ENCODE measurements at places on chromosomes 1 and 21.

GRCh38 chr1:62433861-62434617 lies 2.8 kb upstream of the USP1 start:
- DNase-seq, result peak; percentile 13

DNA sequence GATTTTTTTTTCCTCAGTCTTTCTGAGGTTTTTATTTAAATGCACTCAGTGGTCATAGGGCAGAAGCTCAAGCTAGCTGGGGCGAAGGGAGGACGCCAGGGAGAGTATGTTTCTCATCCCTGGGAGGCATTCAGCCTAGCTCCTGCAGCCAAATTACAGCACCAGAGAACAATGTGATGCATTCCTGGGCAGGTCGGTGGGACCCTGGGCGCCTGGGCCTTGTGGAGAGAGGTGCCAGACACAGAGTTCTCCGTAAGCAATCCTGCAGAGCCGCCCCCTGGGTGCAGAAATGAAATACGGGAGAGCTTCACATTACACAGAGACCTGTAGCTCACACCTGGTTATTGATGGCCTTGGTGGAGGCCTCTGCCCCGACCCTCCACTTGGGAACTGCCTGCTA lies 15.5 kb downstream of the WNT2B start:
- DNase-seq, result no peak

GRCh38 chr1:244265507-244265906 lies 186.2 kb downstream of the ADSS2 start:
- no peak for DNase-seq

DNA sequence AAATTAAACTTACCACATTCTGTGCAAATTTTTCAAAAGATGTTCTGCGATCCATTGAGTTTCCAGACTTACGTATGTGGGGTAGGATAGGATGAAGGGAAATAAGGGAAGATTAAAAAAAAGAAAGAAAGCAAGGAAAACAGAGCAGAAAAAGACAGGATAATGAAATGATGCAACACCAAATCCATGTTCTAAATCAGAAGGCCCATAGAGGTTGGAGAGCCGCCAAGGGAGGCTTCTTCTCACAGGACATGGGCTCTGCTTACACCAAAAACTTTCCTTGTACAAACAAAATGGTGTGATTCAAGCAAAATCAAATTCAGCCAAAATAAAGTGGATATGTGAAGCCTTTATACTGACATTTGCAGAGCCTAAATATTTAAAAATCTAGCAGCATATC lies 189.5 kb upstream of the GREM2 start:
- DNase-seq, result no peak

GRCh38 chr1:90273241-90273774 lies 278.4 kb downstream of the ZNF326 start:
- DNase-seq, result no peak

DNA sequence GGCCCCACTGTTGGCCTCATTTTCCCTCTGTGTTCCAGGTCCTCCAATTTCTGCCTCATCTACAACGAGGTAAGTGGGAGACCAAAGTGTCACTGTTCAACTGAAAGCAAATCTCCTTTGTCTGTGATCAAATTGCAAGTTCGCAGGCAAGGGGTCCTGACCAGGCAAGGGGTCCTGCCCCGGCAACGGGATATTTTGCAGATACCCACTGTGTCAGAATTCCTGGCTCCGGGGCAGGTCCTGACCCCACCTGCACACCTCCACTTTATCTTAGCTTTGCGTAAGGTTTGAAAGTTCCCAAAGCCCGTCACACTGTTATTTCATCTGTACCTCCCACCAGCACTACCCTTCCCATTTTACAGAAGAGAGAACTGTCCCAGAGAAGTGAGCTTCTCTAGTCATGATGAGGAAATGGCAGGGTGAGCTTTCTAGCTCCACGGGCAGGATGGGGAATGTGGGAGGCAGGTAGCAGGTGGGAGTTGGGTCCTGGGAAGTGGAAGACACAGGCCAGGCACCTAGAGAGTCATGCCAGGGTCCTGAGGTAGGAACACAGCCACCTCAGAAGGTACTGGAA lies 32.0 kb upstream of the CSF1 start:
- DNase-seq, result no peak

GRCh38 chr21:30104241-30104640 lies 62.4 kb downstream of the CLDN17 start:
- DNase-seq, result no peak

DNA sequence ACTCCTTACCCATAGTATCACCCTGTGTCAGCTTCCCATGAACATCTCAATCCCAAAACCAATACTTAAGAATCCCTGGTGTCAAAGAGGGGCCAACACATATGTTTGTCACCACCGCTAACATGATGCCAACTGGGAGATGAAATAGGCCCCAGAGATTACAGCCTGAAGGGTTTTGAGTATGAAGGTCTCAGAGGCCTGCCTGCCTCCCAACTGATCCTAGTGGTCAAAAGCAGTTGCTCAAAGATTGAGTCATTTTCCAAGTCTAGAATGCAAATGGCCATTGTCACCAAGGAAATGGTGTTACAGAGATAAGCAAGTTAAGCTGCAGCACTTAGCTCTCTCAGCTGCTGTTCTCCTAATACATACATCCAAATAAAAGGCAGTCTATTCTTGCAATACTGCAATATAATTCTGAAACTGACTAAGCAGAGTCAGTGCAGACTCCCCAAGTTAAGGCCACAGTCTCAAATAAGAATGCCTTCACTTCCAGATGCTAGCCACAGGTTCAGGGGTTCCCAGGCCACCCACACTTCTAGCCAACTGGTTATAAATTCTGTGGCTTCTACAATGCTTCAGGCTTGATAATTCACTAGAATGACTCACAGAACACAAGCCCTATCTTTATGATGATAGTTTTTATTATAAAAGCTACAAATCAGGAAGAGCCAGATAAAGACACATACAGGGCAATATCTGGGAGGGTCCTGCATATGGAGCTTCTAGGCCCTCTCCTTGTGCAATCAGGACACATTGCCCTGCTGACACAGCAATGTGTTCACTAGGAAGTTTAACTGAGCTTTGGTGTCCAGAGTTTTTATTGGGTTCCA lies 18.7 kb downstream of the DUSP10 start:
- peak; percentile 41 for DNase-seq

DNA sequence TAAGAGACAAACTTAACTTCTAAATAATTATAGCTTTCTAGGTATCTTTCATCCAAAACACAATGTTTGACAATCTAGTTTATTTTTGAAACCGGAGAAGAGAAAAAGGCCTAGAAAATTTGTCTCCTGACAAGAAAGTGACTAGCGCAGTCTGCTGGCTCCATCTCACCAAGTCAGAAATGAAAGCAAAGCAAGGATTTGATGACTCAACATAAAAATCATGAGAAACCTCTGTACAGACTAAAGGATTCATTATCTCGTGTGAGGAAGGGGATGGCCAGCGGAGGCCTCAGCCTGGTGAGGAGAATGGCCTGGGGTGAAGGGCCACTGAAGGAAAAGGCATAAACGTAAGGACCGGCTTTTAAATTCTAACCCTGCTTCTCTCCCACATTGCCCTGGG lies 20.0 kb upstream of the TSNAX start:
- no peak for DNase-seq

- no peak for DNase-seq
Measured at GRCh38 chr1:159560599-159560998, 24.8 kb upstream of the OR10J5 start.

DNA sequence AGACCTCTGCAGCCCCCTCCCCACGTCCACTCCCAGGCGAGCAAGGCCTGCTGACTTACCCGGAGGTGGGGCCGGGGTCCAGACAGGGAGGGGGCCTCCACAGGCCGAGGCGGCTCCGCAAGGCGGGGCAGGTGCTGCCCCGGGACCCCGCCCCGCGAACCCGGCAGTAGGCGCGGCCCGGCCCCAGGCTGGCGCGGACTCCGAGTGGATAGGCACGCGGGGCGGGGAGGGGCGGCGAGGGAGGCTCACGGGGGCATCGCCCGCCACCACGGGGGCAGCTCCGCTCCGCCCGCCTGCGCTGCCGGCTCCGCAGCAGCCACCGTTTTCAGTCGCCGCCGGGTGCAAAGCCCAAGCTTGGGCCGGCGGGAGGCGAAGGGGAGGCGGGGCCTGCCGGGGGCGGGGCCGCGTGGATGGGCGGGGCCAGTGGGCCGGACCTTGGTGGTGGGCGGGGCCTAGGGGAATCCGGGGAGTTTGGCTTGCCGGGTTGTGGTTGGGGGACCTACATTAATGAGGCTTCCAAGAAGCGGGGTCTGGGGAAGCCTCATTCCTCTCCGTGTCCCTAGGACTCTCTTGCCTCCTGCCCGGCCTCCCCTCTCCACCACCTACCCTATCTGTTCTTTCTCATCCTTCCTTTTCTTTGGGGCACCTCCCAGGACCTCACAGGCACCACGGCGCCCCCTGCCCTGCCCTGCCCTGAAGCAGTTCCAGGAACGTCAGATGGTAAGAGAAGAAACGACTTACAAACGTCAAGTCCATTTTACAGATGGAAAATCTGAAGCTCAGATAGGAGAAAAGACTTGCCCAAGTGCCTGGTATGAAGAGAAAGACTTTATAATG lies at the start of gene RIMS3:
Gene RIMS3 (minus strand): TSS at position 348 of the 837 bp plus-strand sequence. CDS start 23,757 bp downstream, outside the sequence.
- DNase-seq, result peak; percentile 81

- no peak for DNase-seq
Measured at GRCh38 chr1:192227330-192227729, 69.1 kb downstream of the RGS18 start.

DNA sequence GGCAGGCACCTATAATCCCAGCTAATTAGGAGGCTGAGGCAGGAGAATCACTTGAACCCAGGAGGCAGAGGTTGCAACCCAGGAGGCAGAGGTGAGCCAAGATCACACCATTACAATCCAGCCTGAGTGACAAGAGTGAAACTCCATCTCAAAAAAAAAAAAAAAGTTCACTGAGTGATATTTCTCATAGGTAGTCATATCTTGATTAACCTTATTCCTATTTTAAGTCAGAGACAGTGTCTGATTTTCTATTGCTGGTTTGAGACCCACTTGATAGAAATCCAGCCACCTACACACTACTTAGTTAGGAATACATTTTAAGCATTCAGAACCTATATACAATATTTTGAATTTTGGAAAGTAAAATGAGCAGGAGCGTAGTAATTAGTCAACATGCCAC lies 357.4 kb upstream of the ADGRL2 start:
- DNase-seq, result peak; percentile 29

DNA sequence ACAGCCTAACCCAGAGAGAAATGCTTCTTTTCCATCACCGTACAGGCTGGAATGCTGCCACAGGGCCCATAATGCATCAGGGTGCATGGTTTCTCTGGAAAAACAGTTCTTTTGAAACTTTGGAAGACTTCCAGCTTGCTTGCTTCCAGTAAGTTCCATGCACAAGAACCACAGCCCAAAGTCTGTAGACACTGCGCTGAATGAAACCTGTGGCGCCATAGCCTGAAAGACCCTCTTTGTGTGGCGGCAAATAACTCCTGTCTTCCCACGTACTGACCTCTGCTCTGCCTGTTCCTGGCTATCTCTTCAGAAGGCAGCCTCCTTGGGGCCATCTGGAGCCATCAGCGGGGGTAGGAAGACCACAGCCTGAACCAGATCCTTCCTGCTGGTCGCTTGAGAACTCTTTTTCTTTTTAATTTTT lies 15.1 kb downstream of the MIIP start:
- no peak for DNase-seq

DNA sequence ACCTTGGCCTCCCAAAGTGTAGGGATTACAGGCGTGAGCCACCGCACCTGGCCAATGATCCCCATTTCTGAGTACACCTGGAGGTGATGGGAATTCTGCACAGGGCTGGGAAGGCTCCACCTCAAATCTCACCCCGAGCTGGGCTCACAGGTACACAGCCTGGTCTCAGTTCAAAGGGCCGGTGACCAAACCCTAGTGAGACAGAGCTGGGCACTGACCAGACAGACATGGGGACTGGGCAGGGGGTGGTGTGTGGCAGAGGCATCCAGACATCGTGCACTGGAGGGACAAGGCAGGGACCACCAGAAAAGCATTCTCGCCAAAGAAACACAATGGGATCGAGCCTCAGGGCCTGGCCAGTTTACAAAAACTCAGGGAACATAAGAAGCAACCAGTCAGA lies 17.2 kb downstream of the LSS start:
- no peak for DNase-seq

- DNase-seq, result no peak
Measured at GRCh38 chr1:23895082-23895481, 18.1 kb downstream of the CNR2 start.

DNA sequence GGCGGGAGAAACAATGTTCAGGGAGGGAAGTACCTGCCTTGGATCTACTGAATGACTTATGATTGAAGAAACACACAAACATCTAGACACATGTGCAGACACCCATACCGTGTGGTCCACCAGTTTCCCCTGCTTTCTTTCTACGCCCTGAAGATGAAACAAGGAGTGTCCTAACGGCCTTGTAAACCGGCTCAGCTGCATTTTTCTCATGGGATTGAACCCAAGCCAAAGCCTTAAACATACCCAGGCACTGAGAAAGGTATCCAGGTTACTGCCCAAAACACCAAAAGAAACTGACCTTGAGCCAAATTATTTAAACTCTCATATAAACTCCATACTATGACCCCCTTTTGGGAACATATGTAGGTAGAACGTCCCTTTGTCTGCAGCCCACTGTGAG lies 630.0 kb upstream of the RGS18 start:
- no peak for DNase-seq

DNA sequence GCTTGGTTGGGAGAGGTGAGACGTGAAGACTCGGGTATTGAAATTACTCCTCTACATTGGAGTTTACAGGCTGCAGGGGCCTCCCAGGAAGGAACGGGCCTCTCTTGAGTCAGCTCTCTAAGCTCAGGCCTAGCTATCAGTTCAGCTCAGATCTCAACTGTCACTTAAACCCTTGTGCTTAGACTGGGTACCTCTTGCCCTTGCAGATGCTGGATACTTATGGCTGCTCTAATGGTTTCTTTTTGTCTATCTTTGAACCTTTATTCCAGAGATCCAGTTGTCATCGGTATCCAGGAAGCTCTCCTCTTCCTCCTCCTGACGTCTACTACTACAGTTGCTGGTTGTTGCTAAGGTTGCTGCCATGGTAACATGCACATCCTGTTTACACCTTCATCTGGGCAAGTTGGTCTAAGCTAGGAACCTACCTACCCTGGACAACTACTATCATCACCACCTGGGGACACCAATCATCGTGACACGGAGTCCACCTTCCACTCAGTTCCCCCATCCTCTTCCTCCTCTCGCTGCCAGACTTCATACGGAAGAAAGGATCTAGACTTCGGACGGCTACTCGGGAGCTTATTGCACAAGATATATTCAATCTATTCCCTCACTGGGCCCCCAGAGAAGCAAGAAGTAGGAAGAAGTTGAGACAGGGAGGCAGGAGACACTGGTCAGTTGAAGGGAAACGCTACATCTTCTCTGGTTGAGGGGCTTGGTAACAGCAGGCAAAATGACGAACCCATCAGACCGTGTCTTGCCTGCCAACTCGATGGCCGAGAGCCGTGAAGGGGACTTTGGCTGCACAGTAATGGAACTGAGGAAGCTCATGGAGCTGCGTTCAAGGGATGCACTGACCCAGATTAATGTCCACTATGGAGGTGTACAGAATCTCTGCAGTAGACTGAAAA lies 56.1 kb downstream of the ATP2B4 start:
- DNase-seq, result peak; percentile 79

- no peak for DNase-seq
Measured at GRCh38 chr1:18972991-18973390, 16.5 kb upstream of the IFFO2 start.

Measured in GM12865 (cell line).